Stimulated activated CD8-positive, alpha-beta memory T cell treated with anti-CD3 and anti-CD28 coated beads, Interleukin-15, amount 100 ng/mL, for 48 hours (primary cell): ENCODE measurements at places on chromosomes 2 and 18.

GRCh38 chr2:120302301-120302700 is 43.6 kb upstream of the INHBB start:
- DNase-seq, result no peak

GRCh38 chr2:44186810-44187209 is 18.1 kb downstream of the PPM1B start:
- no peak for DNase-seq

- no peak for DNase-seq
These were observed 63.9 kb upstream of the SPATS2L start for GRCh38 chr2:200242570-200242969.

- no peak for DNase-seq
These were observed 448 bp downstream of the YPEL5 start for GRCh38 chr2:30147196-30147714.

DNA sequence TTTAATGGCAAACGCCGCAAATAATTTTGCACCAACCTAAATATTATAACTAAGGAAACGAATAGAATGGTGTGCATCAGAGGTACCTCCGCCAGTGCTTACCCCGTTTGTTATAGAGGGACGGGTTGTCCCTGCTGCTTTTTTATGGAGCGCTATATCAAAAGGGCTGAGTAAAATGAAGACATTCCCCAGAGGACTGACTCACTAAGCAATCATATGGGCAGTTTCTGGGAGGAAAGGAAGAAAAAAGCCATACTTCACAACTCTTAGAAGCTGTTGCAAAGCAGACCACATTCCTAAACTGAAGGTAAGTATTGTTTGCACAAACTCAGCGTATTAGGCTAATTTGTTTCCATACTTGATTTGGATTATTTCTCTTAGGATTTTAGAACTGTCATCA is 12.9 kb downstream of the ID2 start:
- DNase-seq, result no peak

- DNase-seq, result no peak
These were observed 368 bp downstream of the TMEFF2 start for GRCh38 chr2:192194265-192194865.

- no peak for DNase-seq
These were observed 20.1 kb upstream of the IGFBP5 start for GRCh38 chr2:216715402-216715974.

- DNase-seq, result no peak
These were observed 151.4 kb upstream of the NXPH2 start for GRCh38 chr2:138931284-138932256.

DNA sequence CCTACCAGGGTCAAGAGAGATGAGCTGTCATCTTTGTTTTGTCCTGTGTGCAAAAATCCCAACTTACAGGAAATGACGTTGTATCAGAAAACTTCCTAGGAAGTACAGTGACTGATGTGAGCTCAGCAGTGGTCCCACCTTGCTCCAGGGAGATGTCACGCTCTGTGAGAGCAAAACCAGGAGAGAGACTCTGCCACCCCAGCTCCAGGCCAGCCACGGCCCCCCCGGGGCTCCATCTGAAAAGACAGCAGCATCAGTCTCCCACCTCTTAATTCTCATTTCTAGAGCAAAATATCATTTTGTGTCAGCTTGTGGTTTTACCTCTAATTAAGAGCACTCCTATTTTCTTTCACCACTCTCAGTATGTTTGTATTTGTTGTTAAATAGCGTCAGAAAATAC is 57.5 kb downstream of the MYL12B start:
- no peak for DNase-seq

DNA sequence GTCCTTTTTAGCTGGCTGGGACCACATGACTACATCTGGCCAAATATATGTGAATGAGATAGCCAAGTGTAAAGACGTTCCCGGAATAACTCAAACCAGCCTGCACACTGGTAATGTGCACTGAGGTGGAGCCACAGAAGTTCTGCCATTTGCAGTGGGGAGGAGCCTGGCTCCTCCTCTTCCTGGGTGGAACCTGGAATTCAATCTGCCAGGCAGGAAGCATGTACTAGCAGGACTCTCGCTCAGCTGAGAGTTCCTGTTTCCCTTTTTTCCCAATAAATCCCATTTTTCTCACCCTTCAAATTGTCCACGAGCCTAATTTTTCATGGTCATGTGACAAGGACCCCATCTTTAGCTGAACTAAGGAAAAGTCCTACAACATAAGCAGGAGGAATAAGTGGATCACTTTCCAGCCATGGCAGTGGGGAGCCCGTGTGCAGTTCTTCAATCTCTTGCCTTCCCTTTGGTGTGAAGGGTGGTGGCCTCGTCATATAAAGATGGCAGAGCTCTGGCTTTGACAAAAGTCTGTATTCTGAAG is 183.2 kb downstream of the UXS1 start:
- no peak for DNase-seq

- no peak for DNase-seq
These were observed 57.8 kb upstream of the RGPD5 start for GRCh38 chr2:109736177-109736827.

DNA sequence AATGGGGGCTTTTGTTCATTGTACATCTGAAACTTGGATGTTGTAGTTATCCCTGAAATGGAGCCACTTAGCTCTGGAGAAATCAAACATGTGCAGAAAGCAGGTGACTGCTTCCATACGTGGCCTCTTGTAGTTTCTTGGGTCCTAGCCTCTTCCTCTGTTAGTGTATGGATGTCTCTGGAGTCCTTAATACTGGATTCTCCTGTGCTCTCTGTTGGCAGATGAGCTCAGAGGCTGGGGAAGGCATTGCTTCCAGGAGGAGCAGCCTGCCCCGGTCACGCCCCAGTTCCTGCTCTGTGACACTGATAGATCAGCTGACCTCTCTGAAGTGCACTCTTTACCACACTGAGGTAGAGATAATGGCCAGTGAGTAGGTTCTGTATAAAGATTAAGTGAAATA is 176.2 kb downstream of the LDLRAD4 start:
- no peak for DNase-seq

DNA sequence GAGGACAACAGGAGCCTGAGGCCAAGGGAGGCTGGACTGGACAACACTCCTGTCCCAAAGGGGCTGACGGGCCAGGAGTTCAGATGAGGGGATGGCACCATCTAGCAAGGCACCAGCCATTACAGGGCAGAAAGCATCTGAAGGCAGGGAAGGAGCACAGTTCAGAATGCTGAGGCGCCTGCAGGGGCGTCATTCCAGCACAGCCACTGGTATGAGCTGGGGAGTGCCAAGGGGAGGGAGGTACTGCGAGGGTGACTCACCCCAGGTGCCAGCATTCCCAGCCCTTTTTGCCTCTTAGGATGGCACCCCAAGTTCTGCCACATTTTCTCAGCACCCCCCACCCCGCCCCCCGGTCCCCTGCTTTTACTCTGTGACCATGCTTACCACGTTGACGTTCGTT is 129.8 kb upstream of the EPAS1 start:
- no peak for DNase-seq

GRCh38 chr2:228474466-228474865 is 293.0 kb upstream of the SPHKAP start:
- DNase-seq, result no peak
